Aorta (tissue), 5 donors: ENCODE measurements at places on chromosomes 4 and X. TPM values are rescaled to one million over a fixed set of nuclear protein-coding genes. Genes with fewer than 3 reads are reported as not detected.

Gene SCLT1
- polyA plus RNA-seq: 3.6 TPM

GRCh38 chrX:34437586-34437985 lies 219.5 kb downstream of the TMEM47 start:
- DNase-seq: no peak

Gene STOX2
- polyA plus RNA-seq: 0.51 TPM

GRCh38 chrX:17668929-17669328 lies 68.4 kb upstream of the SCML1 start:
- no peak for DNase-seq

Gene TCEAL3
- polyA plus RNA-seq: 249 TPM

Gene CT47B1
- polyA plus RNA-seq: not detected

GRCh38 chr4:38181286-38181685 lies 221.1 kb downstream of the PTTG2 start:
- no peak for DNase-seq

Gene HERC5
- polyA plus RNA-seq: 7.0 TPM

- DNase-seq: no peak
Observed at GRCh38 chr4:183808097-183808456, 97.0 kb upstream of the STOX2 start.

DNA sequence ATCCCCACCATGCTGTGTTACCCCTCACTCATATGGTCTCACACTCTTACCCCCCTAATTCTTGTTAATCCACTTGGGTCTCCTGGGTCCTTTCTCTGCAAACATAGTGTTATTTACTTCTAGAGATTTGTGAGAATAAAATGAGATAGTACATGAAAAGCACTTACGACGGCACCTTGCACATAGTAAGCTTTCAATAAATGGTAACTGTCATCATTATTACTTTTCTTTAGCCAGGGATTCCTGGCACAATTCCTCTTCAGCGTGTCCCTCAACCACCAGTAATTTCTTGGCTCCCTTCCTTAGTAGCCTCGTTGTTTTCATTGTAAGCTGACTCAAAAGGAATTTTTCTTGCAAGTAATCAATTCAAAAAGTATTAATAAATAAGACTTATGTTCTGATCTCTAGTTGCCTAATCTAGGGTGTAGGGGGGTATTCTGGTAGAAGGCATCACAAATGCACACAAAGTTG lies 30.1 kb upstream of the RBMX start:
- no peak for DNase-seq

Gene MAP3K15
- polyA plus RNA-seq: 0.33 TPM

Gene NPNT
- polyA plus RNA-seq: 76.1 TPM

Gene BTK
- 3.7 TPM for polyA plus RNA-seq

GRCh38 chrX:135354288-135354687 lies 45.0 kb downstream of the ETDC start:
- DNase-seq: no peak

DNA sequence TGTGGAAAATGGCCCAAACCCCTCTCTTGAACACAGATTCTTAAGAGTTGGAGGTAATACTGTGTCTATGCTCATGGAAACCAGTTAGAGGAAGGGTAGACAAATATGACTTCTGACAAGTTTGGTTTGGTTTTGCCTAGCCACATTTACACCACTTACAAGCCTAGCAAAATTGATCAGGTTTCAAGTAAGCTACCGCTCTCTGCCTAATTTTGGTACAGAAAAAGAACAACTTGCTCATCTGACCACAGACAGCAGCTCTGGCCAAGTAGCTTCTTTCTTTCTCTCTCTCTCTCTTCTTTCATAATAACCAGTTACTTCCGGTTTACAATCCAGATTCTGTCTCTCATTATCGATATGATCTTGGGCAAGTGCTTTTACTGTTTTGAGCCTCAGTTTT lies 260.0 kb downstream of the GLUD2 start:
- DNase-seq: no peak

DNA sequence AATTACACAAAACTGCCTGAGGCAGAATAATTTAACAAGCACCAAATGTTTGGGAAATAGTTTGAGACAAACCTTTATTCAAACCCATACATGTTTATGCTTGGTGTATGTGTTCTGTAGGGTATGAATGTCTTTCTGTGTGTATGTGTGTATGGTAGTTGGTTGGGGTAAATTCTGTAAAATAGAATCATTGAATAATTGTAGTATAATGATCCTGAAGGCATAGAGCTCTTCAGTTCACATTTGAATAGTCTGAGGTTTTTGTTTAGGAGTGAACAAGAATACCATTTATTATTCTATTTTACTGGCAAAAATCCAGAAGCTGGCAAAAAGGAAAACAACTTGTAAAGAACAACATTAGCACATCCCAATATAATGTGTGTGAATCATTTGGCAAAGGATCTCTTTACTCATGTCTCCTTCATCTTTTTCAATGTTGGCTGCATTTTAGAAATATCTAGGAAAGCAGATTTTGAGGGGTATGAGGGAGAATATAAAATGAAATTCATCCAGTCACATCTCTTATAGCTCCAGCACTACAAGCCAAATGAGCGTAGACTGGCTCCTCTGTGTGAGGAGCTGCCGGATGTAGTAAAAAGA lies 360.0 kb downstream of the CHIC1 start:
- DNase-seq: no peak

GRCh38 chr4:139863531-139863930 lies 197.9 kb downstream of the MGST2 start:
- no peak for DNase-seq

- DNase-seq: no peak
Observed at GRCh38 chr4:36492590-36492989, 211.2 kb downstream of the DTHD1 start.

GRCh38 chrX:11770320-11770719 lies 12.3 kb downstream of the MSL3 start:
- no peak for DNase-seq

GRCh38 chr4:186724864-186725468 lies 1.3 kb upstream of the FAT1 start:
- DNase-seq: no peak

Gene CLDN2
- polyA plus RNA-seq: not detected

- DNase-seq: no peak
Observed at GRCh38 chr4:122658377-122658776, 37.5 kb upstream of the IL21 start.

DNA sequence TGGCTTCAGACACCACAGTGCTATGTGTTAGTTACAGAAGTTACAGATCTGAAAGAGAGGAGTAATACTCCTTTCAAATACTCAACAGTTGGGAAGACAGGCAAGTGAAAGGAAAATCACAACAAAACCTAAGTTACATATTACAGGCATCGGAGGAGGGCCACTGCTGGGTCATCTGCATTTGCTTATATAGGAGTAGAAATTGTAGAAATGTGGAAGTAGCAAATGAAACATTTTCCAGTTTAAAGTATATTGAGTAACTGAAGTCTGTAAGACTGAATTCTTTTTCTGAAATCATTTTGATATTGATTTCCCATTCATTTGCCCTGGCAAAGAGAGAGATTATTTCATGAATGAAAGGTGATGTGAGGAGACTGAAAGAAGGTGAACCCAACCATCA lies 201.7 kb downstream of the SPRY1 start:
- DNase-seq: no peak

DNA sequence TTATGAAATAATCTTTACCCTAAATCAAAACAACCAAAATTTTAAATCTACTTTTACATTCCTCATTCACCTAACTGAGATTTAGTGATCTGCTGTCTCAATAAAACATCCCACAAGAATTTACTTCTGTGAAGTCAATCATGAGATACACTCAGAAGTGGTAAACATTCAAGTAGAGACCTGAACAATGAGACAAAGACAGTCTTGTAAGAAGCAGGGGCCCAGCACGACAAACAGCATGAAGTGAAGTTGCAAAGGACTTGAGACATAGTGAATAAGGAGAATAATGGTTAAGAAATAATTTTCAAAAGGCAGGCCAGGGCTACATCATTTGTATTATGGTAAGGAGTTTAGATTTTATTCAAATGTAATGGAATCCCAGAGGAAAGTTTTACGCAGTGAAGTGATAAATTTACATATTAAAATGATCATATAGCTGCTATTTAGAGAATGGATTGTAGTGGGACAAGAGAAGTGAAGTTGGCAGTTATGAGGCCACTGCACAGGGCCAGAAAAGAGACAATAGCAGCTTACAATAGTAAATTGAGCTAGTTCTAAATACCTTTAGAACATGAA lies 101.9 kb downstream of the MAB21L2 start:
- no peak for DNase-seq

Gene RGN
- polyA plus RNA-seq: 39.6 TPM

Gene DUSP21
- polyA plus RNA-seq: not detected

- peak; percentile 89 for DNase-seq
Observed at GRCh38 chr4:2793586-2794485, 951 bp downstream of the SH3BP2 start.

Gene UGT2B10
- polyA plus RNA-seq: not detected

Gene TMEM35A
- 3.7 TPM for polyA plus RNA-seq

GRCh38 chr4:183773790-183774189 lies 114.7 kb downstream of the TRAPPC11 start:
- no peak for DNase-seq

Gene DMD
- polyA plus RNA-seq: 47.8 TPM

GRCh38 chr4:16026160-16026761 lies 57.6 kb downstream of the PROM1 start:
- DNase-seq: no peak

GRCh38 chr4:5887361-5888221 lies 5.3 kb downstream of the CRMP1 start:
- no peak for DNase-seq

Gene STAP1
- not detected for polyA plus RNA-seq

- no peak for DNase-seq
Observed at GRCh38 chr4:127698789-127699200, 31.4 kb upstream of the SLC25A31 start.

Gene RPL10
- 7,505 TPM for polyA plus RNA-seq

GRCh38 chr4:138897811-138898226 lies 117.8 kb upstream of the NOCT start:
- no peak for DNase-seq

Gene NAT8L
- 0.05 TPM for polyA plus RNA-seq

Gene HOPX
- 0.51 TPM for polyA plus RNA-seq

GRCh38 chrX:138791551-138791950 lies 80.0 kb upstream of the FGF13 start:
- DNase-seq: no peak

Gene SSR4
- 401 TPM for polyA plus RNA-seq

Gene CT45A2
- not detected for polyA plus RNA-seq

GRCh38 chrX:44483965-44484606 lies 58.6 kb downstream of the FUNDC1 start:
- DNase-seq: no peak

- DNase-seq: no peak
Observed at GRCh38 chr4:37555322-37555721, 130.9 kb downstream of the RELL1 start.

Gene RPA4
- polyA plus RNA-seq: not detected

DNA sequence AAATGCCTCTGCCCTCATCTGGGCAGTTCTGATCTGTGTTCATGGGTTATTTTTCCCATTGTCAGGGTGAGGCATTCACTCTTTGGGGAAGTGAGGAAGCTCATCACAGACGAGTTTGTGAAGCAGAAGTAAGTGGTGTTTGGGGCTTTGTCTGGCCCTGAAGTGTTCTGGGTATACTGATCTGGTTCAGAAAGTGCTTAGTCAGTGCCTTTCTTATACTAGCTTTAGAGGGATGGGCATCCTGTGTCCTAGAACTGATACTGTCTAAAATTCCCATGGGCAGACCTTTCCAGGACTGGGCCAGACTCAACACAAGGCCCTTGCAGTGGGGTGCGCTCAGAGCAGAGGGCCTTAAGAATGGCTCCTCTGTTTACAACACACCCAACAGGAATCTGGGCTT lies 6.4 kb downstream of the TRO start:
- no peak for DNase-seq
